ENCODE measurements at places on chromosomes 11 and 22.
A peak's percentile ranks its signal among the peaks of the same experiment; 100 is the strongest.

DNA sequence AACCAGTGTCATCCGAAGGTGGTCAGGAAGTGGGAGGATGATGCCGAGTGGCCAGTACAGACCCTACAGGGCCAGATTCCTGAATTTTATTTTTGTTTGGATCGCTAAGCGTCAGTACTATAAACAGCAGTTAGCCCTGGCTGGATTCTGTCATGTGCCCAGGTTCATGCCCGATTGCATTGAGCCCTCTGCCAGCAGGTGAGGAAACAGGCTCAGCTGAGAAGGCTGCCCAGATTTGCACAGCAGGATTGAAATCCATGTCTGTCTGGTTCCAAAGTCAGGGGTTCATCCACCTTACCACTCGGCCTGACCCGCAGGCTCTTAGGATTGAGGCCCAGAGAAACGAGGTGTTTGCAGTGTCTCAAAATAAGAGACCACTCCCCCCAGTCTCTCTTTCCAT is 9.1 kb upstream of the TBC1D22A start:
- DNase-seq, result no peak

DNA sequence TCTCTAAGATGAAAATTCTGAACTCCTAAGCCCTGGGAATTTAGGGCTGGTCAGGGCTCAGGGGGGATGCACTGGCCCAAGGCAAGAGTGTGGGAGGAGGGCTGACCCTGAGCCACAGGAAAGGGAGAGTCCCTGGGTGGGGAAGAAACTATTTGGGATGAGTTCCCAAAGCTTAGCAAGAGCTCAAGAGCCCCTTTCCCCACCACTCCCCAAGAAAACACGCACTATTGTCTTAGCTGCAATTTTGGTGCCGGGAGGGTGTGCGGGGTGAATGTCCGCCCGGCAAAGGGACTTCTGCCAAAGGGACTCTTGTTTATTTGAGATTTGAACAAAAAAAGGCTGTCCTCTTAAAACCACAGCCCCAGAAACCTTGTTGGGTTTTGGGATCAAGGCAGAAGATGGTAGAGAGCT is 37.0 kb downstream of the KIAA1671 start:
- no peak for DNase-seq

GRCh38 chr22:44037519-44038375 is 13.6 kb downstream of the PARVB start:
- DNase-seq, result no peak

GRCh38 chr11:44754876-44755555 is 28.3 kb downstream of the TSPAN18 start:
- DNase-seq, result no peak

- no peak for DNase-seq
These were observed 23.5 kb downstream of the UBE2L3 start for GRCh38 chr22:21590809-21591641.

DNA sequence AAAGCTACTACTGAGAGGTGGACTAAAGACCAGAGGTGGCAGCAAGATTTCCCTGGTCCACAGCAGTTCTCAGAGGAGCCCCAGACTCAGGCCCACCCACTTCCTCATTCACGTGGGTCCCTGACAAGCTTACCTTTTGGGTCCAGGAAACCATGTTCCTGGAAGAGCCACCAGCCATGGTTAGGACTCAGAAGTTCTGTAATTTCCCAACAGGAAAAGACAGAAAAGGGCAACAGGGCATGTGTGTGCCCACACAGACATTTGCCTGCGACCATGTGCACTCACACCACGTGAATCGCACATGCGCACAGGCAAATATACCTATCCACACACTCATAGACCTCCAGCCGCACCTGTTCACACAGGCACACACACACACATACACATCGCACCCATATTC is 42.9 kb downstream of the LRRC32 start:
- DNase-seq, result no peak

GRCh38 chr22:42151924-42152635 is 21.5 kb upstream of the CYP2D6 start:
- DNase-seq, result no peak

DNA sequence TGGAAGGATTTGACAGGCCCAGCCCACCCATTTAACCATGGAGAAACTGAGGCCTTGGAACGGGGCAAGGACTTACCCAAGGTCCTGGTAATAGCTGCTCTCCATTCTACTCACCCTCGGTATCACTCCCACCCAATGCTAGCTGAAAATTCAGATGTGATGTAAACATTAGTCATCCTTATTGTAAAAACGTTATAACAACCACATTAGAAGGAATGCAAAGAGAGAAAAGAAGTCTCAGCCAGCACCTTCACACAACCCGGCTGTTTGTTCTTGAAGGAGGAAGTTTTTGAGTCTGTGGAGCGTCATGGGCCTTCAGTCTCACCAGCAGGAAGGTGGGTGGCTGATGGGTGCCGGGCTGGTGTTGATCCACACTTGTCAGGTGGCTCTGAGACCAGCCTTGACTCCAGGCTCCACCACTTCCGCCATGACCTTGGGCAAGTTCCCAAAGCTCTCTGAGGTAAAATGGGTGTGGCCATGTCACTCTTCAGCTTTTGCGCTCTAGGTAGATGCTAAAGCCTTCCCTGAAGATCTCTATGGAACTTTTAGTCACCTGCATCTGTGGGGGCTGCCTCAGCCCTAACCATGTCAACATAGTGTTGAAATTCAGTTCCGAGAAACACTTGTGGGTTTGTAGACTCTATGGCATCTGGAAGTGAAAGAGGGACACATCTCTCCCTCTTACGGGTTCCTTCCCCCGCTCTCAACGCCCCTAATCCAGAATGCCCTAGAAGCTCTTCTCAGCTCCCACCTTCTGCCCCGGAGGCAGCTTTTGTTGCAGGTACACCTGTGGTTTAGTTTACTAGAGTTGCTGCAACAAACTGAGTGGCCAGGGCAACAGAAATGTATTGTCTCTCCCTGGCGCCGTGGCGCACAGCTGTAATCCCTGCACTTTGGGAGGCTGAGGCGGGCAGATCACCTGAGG is 14.8 kb downstream of the CD6 start:
- peak; percentile 96 for DNase-seq

- no peak for DNase-seq
These were observed 2.6 kb downstream of the MTMR3 start for GRCh38 chr22:29885610-29886009.

DNA sequence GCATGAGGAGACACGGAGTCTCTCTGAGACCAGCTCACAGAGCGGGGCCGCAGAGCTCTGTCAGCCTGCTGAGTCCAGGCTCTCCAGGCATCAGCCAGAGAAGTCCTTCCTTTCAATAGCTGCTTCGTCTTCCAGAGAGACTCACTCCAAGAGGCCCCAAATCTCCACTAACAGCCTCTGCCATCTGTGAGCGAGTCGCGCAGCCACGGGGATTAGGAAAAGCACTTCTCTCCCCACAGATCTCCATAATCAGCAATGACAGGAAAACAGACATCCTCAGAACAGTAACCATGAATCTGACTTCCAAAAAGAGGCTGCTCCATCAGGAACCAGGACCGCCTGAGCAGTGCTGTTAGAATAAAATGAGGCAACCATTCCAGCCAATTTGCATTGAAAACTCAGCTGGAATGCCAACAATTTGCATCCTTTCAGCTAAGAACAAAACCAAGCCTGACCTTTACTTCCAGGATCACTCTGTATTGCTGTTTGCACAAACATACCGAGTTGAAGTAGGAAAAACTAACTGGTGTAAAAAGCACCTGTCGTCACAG is 65.4 kb downstream of the SMCO4 start:
- DNase-seq, result no peak

DNA sequence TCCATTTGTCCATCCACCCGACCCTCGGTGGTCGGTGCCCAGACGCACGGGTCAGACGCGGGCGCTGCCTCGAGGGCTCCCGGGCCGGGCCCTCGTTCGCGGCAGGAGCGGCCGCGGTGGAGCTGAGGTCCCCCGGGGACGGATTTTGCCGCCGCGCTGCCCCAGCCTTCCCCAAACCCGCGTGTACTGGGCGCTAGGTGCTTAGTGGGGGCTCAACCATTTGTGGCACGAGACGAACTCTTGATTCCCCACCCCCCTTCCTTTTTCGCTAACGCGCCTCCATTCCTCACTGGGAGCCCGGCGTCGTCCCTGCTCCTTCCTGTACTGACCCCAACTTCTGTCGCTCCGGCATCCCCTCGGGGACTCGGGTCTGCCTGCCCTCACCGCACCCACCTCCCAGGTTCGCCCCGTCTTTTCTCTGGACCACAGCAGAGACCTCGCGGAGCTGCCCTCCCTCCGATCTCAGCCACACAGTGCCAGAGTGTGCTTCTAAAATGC is 789 bp upstream of the CBX7 start:
- no peak for DNase-seq

DNA sequence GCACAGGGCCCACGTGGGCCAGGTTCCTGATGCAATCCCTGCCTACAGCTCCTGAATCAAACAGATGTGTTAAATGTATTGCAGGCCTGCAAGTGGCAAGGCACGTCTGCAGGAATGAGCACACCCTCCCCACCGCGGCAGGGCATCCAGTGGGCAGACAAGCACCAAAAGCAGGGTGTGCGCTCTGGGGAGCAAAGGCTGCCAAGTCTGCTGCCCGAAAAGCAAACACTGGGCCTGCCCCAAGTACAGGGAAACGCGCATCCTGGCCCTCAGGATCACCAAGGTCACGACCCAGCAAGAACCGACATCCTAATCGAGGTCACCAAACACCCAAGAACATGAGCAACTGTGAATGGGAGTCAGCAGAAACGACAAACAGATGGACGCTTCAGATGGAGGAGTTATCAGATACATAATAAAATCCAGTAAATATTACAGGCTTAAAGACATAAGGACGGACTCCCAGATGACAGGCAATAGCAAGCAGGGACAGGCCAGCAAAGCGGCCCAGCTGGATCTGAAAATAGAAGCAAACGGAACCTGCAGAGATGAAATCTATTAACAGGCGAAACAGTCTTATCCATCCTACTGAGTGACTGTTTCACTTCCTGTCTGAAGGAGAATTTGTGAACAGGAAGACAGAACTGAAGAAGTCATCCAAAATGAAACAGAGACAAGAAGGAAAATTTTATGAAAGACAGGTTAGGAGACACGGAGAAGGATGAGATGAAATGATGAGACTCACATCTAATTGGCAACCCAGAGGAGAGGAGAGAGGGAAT is 26.7 kb downstream of the CARS1 start:
- no peak for DNase-seq

DNA sequence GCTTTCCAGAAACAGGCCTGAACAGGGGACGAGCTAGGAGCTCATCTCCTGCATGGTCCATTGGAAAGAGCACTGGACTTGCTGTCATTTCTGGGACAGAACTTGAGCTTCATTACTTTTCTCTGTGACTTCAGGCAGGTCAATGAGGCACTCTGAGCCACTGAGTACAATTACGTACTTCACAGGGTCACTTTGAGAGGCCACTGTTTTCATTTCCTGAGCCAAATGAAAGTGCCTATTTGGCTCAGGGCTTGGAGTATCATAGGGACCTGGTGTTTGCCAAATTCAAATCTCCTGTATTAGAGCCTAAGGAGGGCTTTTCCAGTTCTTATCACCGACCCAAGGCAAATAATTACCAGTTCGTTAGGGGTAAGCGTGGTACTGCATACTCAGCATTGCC is 319.3 kb downstream of the CADM1 start:
- DNase-seq, result no peak

DNA sequence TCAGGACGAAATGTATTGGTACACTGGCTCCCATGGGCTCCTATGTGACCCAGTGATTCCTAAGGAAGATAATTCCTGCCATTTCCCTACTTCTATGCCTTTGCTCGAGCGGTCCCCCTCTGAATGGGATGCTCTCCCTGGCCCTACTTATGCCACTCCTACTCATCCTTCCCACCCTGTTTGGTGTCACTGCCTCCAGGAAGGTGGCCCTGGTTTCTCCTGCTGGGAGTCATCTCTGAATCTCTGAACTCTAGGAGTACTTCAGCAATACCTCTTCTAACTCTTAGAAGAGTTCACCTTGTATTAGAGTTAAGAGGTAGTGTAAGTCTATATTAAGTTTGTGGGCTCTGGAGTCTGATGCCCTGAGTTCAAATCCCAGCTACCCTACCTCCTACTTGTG is 35.5 kb upstream of the LRRC55 start:
- no peak for DNase-seq

DNA sequence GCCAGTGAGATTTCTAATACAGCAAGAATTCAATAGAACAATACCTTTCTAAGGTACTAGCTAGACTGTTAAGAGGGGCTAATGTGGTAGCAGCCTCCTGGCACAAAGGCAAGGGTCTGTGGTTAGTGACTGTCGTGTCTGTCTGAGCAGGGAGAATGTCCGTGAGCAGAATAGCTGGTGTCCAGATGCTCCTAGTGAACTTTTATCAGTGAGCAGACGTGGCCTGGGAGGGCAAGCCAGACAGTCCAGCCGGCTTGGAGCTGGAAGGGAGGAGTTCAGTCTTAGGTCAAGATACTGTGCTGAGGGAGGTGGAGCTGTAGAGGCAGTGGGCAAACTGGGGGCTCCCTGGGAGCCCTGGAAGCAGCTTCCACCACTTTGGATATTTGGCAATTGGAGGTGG is 138.6 kb downstream of the TEAD1 start:
- DNase-seq, result no peak
